ENCODE measurements at places on chromosomes 5 and 9.

DNA sequence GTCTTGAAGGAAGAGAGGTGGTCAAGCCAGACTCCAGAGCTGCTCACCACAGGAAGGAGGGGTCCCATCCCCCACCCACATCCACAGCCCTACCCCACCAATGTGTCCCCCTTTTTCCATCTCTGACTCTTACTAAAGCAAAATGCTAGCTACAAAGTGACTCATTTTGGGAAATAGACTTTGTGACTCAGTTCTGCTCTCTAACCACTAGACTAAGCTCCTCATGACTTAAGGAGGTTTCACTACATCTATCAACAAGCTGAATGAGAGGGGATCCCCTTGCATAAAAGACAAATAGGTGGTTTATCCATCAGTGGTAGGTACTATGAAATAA is 35.1 kb upstream of the ADRB2 start:
- DNase-seq = peak; percentile 69

DNA sequence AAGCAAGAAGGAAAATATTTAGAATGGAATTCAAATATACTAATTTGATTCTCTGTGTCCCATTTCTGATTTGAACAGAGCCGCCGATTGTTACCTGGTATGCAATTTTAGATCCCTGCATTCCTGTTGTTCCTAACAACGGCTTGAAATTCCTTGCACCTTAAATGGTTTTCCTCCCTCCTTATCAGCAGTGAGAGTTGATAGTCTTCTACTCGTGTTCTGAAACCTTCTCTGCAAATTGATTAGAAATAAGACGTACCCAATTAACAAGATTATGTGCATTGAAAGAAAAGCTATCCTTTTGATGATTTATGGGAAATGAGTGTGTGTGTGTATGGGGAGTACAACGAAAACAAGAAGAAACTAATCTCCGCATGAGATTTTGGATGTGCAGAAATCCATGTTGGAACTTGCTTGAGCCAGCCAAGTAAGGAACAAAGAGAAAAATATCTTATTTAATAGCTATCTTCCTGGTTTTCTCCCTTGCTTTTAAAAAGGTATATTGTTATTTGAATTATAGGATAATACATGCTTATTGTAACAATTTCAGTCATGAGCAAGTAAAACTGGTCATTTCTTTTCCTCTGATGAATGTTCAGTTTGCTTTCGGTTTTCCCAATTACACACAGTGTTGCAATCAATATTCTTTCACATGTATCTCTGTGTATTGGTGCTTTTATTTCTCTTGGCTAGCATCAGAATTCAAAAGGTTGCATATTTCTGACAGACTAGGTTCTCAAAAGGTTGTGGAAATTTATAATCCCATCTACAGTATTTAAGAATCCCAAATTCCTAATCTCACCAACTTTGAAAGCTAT is 211.1 kb upstream of the ACTBL2 start:
- DNase-seq = peak; percentile 2

GRCh38 chr9:118640836-118641560 is 728.2 kb downstream of the BRINP1 start:
- DNase-seq = no peak

DNA sequence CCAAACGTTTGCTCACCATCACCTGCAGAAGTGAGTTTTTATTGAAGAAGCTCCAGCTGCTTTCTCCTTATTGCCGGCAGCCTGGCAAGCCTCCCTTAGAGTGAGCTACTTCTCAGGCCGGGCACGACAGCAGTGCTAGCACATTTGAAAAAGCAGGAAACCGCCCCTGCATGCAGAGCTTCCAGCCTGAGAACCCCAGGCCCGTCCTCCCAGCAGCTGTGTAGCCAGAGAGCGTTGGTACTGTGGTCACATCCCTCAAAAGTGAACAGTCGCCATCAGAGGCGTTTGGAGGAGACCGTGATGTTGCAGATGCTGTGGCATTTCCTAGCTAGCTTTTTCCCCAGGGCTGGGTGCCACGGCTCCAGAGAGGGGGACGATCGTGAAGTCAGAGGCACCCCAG is 23.5 kb downstream of the SLC25A25 start:
- no peak for DNase-seq

- no peak for DNase-seq
Measured at GRCh38 chr5:107123014-107123413, 547.7 kb downstream of the EFNA5 start.

GRCh38 chr5:178637356-178638074 is 10.7 kb upstream of the CLK4 start:
- DNase-seq = no peak

DNA sequence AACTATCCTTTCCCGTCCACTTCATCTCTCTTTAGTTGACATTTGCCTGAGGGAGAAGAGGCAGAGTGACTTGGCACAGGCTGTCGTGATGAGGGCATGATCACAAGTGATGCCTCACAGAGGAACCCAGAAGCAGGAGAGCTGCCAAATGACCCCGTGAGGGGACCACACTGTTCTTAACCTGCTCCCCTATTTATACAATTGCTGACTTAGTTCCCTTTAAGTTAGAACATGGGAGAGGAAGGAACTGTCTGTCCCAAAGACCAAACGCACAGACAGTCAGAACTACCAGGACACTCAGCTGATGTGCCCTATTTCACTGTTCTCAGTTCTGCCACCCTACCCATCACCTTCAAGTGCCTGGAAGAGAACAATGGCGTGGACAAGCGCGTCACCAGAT is 73.7 kb downstream of the SLC1A3 start:
- no peak for DNase-seq

DNA sequence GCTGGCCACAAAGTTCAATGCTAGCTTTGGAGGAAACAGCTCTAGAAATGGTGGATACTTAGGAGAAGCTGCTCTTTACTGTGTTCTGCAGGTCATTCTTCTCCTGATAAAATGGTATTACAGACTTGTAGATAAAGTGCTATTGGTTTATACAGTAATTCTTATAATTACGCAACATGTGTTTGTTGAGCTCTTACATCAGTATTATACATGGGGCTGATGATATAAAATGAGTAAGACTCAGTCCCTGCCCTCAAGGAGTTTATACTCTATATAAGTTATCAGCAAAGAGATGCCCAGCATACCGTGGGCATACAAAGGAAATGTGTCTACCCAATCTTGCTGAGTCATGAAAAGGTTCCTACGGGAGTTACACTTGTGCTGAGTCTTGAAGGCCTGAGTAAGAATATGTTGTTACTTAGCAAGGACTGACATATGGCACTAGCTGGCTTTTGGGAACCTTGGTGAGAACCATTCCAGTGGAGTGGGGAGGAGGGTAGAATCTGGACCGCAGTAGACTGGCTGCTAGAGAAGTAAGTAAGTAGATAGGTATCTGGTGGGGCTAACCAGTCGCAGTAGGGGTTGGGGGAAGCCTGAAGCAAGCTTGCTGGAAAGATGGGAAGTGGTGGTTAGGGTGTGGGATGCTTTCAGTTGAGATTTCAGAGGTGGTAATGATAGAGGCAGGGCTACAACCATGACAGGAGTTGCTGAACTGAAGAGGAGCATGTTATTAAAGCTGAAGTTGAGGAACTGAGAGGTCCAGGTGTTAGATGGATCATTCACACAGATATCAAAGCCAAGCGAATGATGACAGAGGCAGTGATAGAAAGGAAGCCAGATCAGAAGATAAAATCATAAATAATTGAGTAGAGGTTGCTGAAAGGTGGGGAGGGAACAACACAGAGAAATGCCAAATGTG is 11.1 kb upstream of the TTC23L start:
- no peak for DNase-seq

- no peak for DNase-seq
Measured at GRCh38 chr9:104868687-104869404, 59.1 kb downstream of the ABCA1 start.

- DNase-seq = no peak
Measured at GRCh38 chr5:179324760-179325295, 20.4 kb downstream of the ADAMTS2 start.

- no peak for DNase-seq
Measured at GRCh38 chr9:87824216-87824875, 58.3 kb upstream of the SPATA31E1 start.

GRCh38 chr9:114112778-114113584 is 13.9 kb upstream of the KIF12 start:
- no peak for DNase-seq

GRCh38 chr5:111869681-111870080 is 112.7 kb upstream of the NREP start:
- DNase-seq = no peak

DNA sequence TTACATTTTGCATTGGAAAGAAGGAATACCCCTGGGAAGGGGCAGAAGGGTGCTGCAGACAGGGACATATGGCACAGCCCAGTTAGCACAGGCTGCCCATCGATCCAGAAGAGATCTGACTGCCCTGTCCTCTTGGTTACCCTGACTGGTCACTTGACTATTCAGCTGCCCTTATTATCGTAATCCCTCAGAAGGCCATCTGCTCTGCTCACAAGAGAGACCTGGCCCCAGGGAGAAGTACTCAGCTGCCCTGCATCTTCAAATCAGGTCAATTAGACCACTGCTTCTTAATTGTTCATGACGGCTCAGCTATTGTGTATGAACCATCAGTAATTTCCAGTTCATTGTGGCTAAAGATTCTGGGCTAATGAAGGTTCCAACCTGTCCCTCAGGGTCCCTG is 345.0 kb downstream of the TLE1 start:
- no peak for DNase-seq

GRCh38 chr5:120452471-120452870 is 11.6 kb upstream of the PRR16 start:
- DNase-seq = no peak

GRCh38 chr9:89815903-89816573 is 211.2 kb downstream of the GADD45G start:
- no peak for DNase-seq

DNA sequence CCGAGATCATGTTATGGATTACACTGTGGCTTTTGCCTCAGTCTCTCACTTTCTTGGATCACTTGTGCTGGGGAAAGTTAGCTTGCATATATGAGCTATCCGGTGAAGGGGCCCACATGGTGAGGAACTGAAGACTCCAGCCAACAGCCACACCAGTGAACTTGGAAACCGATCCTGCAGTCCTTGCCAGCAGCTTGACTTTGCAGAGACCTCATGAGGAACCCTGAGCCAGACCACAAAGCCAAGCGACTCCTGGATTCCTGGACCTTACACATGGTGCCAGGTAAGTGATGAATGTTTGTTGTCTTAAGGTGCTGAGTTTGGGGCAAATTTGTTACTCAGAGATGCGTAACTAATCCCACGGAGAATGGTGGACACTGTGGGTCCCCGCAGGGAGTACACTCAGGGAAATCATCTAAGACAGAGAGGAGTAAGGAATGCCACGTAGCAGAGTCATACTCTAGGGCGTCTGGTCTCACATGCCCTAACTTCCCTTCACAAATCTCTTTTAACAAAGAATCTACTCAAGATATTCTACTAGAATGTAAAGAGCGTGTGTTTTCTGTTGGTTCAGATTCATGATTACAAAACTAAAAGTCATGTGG is 76.5 kb upstream of the PJA2 start:
- DNase-seq = no peak

DNA sequence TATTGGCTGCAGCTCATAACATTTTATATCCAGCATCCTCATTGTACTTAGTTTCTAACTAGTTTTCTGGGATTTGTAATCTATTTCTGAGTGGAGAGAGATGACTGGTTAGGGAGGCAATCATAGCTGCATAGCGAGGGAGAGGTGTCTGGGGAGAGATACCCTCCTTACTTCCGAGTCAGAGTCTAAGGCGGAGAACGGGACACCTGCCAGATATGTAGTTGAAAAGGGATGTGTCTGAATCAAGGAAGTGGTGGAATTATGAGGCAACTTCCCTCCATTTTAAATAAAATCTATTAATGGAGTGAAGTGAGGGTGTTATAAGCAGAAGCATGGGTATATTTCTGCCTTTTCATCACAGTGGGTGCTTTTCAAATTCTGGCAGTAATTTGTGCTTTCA is 126.5 kb downstream of the MAST4 start:
- no peak for DNase-seq

GRCh38 chr5:103444333-103445038 is 118.1 kb downstream of the NUDT12 start:
- no peak for DNase-seq

GRCh38 chr5:181084621-181085195 is 44.6 kb downstream of the BTNL9 start:
- no peak for DNase-seq

GRCh38 chr5:59673438-59674058 is 220.0 kb downstream of the PDE4D start:
- peak; percentile 67 for DNase-seq

Data from activated CD4-positive, alpha-beta T cell treated with anti-CD3 and anti-CD28 coated beads, Interleukin-2, amount 10 ng/mL, durations not matched to agents 24 days and 14 days (primary cell).